ENCODE measurements at places on chromosomes 12 and 14.

DNA sequence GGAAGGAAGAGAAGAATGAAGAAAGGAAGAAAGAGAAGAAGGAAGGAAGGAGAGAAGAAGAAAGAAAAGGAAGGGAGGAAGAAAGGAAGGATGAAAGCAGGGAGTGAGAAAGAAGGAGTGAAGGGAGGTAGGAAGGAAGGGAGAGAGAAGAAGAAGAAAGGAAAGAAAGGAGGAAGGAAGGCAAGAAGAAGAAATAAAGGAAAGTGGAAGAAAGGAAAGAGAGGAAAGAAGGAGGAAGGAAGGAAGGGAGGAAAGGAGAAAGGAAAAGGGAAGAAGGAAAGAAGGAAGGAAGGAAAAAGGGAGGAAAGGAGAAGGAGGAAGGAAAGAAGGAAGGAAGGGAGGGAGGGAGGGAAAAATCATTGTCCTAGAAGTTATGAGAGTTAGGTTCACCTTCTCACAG, 696.6 kb upstream of the TMEM132C start:
- DNase-seq = no peak

DNA sequence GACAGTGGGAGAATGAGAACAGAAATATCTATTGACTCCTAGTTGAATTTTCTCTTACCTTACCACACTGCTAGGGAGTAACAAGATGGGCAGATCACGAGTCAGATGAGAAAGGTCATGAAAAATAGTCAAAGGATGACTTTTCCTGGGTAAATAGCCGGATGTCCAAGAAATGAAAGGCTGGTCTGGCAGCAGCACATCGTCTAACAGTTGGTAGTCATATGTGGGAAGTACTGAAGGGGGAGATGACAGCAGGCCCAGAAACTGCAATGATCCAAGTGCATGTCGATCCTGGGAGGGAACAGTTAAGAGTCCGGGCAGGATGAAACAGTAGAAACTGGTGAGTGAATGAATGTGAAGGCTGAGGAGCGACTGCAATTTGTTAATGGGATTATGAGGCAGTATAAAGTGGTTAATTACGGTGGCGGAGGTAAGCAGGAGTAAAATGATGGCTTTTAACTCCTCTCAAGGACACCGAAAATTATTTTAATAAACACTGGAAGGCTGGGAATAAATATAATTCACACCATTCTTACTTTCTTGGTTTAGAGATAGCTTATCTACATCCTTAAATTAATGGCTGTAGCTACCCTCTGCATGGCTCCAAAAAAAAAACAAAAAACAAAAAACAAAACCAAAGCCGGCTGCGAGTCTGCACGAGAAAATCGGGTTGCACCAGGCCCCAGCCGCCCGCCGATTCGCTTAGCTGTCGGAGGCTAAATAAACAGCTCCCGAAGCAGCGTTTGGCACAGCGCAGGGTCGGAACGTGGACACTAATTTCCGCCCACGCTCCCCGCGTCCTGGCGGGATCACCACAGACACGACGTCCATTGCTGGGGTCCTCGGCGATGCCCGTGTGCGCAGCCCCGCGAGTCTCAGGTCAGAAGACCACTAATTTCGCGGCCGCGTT, 1.0 kb upstream of the ERC1 start:
- DNase-seq = peak; percentile 82

- no peak for DNase-seq
These were observed 124.7 kb downstream of the GARIN6 start for GRCh38 chr12:99772274-99772673.

DNA sequence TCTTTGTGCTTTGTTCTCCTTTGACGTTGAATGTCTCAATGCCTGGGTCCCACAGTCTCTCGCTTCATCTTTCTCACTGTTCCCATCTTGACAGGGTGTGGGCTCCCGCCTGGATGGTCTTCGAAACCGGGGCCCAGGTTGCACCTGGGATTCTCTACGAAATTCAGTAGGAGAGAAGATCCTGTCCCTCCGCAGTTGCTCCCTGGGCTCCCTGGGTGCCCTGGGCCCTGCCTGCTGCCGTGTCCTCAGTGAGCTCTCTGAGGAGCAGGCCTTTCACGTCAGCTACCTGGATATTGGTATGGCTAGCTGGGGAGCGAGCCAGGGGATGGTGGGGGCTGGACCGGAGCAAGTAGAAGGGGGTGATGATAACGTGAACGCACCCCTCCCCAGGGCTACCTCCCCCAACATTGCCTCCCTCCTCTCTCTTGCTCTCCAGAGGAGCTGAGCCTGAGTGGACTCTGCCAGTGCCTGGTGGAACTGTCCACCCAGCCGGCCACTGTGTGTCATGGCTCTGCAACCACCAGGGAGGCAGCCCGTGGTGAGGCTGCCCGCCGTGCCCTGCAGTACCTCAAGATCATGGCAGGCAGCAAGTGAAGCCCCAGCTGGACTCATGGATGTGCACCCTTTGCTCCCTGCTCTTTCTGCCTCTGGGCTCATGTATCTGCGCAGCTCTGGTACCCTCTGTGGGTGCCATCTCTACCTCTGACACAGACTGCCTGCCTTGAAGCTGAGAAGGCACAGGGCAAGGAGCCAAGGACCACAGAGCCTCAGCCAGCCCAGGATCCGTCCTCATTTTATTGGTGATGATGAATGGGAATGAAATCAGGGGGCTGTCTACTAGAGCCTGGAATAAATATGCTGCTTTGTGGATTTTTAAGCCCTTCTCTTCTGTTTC, 1.5 kb downstream of the NPFF start:
- DNase-seq = no peak

- no peak for DNase-seq
These were observed 4.4 kb upstream of the KCNA1 start for GRCh38 chr12:4905316-4905715.

GRCh38 chr14:33932576-33933345, 18.1 kb downstream of the EGLN3 start:
- no peak for DNase-seq

DNA sequence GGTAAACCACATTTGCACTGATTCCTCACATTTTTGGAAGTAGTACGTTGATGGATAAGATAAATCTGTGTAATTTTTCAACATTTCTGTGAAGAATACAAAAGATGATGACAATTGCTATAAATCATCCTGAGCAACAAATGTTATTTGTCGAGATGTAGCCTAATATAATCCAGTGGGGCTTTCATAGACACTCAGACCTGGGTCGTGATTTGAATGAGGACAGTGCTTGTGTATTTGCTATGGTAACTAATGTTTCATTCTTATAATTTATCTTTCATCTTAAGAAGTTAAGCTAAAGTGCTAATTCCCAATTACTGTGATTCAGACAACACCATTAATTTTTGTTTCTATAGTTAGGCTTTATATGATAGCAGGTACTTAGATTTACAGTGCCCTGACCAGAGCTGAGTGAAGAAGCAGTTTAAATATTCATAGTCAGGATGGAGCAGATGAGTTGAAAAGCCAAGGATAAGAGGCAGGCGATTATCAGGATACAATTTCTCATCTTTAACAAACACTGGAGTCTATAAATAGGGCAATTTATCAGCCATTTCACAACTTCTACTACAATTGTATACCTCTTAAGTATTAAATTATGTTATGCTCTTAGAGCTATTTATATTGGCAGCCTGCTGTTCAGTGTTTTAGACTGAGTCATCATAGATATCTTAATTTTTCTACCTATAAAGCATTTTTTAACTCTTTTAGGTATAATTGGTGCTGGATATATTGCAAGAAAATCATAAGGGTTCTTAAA, 359.9 kb downstream of the TRHDE start:
- no peak for DNase-seq

DNA sequence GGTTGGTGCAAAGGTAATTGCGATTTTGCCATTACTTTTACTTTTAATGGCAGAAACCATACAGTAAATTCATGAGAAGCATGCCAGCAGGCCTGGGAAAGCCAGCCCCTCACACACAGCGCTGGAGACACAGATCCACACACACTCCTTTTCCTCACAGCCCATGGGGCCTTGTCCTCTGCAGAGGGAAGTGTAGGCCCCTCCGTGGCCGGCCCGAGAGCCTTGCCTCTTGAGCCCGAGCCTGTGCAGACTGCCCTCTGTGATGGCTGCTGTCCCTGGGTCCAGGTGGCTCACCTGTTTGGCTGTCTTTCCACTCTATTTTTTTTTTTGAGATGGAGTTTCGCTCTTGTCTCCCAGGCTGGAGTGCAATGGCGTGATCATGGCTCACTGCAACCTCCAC, 39.3 kb downstream of the XRCC3 start:
- DNase-seq = no peak

DNA sequence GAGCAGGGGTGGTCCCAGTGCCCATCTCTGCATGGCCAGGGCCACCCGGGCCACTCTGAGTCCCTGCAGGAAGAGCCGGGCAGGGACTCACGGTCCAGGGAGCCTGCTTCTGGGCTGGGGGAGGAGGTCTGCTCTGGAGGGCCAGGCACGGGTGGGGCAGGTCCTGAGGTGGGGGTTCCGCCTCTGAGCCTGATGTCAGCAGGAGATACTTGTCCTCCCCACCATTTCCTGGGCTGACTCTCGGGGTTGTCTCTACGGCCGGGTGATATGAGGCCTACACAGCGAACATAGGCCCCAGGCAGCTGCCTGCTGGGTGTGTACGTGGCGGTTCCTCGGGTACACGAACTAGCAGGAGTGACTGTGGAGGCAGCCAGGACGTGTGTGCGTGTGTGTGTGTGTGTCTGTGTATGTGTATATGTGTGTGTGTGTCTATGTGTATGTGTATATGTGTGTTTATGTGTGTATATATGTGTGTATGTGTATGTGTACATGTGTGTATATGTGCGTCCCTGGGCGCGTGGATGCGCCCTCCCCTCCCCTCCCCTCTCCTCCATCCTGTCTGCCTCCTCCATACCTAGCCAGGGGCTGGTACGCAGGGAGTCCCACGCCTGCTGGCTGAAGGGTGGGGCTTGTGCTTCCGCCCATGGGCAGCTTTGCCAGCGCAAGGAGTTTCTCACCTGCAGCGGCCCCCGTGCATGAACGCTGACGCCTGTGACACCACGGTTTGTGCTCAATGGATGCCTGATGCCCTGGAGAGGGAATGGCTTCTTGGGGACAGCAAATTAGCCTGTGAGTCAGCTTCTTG, 30.4 kb upstream of the TRAF3 start:
- DNase-seq = no peak

GRCh38 chr14:59293935-59294661, 105.6 kb downstream of the DAAM1 start:
- peak; percentile 34 for DNase-seq

GRCh38 chr12:3069714-3070113, 7.5 kb upstream of the TSPAN9 start:
- DNase-seq = no peak

- DNase-seq = no peak
These were observed 87.4 kb downstream of the HECTD4 start for GRCh38 chr12:112294793-112295192.

DNA sequence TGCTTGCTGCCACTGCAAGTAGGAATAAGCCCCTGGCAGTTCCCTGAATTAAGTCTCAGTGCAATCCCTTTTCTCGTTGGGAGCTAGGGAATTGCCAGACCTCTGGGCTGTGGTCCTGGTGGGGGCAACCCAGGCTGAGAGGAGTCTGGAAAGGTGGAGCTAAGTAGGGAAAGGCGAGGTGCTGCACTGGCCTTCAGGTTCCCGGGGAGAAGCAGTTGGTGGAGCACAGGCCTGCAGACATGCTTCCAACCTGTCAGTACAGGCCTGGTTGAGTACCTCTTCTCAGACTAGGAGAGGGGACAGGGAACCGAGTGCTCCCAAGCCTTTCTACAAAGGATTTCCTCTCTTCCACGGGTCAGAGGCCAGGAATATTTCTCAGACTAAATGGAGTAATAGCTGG, 1.5 kb downstream of the NRIP2 start:
- DNase-seq = no peak

DNA sequence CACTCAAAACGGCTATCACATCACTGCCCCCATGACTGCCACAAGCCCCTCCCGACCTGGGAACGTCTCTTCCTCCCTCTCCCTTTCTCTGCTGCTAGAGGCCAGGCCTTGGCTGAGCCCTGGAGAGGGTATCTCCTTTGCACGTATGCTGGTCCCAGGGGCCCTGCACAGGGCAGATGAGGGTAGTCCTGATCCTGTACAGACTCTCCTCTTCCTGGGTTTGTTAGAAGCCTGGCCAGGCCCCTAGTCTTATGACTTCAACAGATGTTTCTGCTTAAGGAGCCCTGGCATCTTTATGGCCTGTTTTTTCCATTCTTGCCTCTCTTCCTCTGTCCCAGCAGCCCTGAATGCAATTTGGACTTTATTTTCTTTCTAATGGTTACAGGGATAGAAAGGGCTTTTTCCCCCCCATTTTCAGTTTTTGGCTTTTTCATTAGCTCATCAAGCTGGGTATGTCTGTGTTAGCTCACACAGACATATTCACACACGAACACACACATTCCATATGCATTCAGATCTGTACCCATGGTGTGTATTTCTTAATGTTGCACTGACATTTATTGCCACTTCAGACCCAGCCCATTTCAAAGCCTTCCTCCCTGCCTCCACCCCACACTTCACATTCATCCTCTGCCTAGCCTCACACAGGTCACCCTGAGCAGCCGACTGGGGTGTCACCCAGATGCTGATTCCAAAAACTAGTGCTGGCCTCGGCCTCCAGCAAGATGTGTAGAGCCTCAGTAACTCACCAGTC, 203.2 kb downstream of the ZFP36L1 start:
- DNase-seq = peak; percentile 75

DNA sequence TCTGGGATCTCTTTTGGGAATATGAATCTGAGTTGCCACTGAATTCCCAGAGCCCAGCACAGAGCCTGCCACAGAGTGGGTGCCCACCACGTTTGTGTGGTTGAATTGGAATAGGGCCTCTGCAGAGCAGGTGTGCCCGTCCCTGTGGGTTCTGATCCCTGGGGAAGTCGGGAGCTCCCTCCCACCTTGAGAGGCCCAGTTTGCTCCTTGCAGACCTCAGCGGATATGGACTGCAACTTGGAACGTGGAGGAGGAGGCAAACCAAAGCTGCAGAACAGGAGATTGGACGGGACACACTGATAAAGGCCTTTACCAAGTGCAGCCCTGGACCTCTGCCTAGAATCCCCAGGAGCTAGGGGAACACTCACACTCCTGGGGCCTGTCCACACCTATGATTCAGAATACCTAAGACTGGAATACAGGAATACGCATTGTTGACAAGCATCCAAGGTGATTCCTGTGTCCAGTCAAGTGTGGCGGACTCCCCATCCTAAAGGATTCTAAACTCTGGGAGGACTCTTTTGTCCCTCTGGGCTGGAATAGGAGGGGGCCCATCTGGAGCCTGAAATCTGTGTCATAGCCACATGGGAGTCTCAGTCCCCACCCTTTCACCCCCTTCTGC, 2.4 kb downstream of the KRT76 start:
- no peak for DNase-seq

- DNase-seq = no peak
These were observed 2.4 kb upstream of the ASB2 start for GRCh38 chr14:93978735-93979134.

DNA sequence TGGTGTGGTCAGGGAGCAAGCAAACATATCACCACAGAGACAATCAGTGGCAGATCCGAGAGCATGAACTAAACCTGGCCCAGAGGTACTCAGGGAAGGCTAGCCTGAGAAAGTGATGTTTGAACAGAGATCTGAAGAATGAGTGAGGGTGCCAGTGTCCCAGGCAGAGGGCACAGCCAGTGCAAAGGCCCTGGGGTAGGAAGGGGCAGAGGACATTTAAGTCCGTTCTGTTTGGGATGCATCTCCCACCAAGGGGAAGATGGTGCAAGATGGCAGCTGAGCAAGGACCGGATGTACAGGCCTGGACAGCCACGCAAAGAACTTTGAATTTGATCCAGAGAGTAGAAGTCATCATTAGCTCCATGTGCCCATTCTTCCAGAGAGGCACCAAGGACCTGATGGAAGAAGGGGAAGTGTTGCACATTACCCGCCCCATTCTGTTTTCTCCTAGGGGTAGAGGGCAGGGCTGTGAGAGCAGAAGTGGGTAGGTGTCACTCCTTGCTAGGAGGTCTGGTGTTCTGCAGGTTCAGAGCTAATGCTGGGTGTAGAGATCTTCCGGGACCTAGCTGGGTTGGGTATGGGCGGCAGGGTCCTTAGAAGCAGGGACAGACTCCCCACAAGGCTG, 3.9 kb downstream of the DTX1 start:
- no peak for DNase-seq

All from tibial artery (tissue), 4 donors.